ENCODE measurements at places on chromosomes 16 and 17. TPM values are rescaled to one million over a fixed set of nuclear protein-coding genes. Genes with fewer than 3 reads are reported as not detected.

- no peak for DNase-seq
Measured at GRCh38 chr17:75635610-75636202, 2.5 kb downstream of the SMIM5 start.

DNA sequence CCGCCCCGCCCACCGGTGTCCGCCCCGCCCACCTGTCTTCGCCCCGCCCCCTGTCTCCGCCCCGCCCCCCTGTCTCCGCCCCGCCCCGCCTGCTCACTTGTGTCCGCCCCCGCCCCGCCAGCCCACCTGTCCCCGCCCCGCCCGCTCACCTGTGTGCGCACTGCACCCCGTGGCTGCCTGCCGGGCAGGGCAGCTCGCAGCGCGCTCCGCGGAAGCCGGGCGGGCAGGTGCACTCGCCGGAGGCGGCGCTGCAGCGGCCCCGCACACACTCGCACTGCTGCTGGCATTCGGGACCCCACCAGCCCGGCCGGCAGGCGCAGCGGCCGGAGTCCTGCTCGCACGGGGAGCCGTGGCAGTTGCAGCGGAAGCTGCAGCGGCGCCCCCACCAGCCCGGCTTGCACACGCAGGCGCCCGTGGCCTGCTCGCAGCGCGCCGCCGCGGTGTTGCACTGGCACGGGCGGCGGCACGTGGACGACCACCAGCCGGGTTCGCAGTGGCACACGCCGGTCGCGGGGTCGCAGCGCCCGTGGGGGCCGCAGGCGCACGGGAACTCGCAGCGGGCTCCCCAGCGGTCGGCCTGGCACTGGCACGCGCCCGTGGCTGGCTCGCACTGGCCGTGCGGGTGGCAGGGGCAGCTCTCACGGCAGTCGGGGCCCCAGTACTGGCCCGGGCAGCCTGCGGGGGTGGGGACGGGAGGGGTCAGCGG, 2.1 kb downstream of the SCARF1 start:
- peak; percentile 69 for DNase-seq

DNA sequence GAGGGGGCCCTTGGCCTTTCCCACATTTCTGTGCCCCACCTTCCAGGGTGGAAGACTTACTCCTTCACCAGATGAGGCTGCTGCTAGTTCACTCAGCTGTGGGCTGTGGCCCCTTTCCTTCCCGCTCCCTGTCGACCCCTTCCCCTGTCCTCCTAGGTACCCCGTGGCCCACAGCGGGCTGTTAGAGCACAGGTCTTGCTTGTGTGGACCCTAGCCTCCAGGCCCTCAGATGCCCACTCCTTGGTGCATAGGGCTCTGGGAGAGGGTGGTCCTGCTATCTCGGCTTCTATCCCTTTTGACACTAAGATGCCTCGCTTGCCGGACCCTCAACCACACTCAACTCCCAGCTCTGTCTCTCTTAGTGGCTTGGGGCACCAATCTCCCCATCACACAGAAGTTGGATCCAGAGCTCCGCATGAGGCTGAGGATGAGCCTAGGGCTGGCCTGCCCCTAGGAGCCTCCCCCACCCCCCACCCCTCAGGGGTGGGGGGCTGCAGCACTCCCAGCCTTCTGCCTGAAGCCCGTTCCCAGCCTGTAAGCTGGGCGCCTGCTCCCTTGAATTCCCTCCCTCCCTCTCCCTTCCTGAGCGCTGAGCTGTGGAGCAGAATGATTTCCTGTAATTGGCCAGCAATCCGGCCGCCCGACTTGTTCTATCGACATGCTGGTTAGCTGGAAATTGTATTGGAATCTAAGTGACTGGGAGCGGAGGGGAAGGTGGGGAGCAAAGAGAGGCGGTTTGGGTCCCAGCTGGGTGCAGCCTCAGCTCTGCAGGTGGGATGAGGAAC, 30.9 kb downstream of the DCAKD start:
- no peak for DNase-seq

GRCh38 chr17:78736526-78737079, 45.5 kb downstream of the CYTH1 start:
- DNase-seq: no peak

DNA sequence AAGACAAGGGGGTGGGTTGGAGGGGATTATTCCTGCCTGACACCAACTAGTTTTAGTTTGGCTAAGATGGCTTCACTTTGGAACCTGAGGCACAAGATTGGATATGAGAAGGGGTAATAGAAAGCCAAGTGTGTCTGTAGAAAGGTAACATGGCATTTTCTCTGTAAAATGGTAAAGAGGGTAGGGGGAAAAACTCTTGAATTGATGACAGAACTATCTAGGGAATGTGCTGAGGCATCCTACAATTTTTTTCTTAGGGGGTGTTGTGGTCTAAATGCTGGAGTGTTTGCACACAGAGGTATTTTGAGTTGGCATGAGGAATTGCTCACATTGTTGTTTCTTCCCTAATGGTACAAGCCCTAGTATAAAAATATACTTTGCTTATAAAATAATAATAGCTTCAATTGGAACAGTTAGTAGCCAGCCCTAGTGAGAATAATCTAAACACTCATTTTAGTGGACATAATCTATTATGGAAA, 25.8 kb downstream of the YPEL2 start:
- DNase-seq: no peak

DNA sequence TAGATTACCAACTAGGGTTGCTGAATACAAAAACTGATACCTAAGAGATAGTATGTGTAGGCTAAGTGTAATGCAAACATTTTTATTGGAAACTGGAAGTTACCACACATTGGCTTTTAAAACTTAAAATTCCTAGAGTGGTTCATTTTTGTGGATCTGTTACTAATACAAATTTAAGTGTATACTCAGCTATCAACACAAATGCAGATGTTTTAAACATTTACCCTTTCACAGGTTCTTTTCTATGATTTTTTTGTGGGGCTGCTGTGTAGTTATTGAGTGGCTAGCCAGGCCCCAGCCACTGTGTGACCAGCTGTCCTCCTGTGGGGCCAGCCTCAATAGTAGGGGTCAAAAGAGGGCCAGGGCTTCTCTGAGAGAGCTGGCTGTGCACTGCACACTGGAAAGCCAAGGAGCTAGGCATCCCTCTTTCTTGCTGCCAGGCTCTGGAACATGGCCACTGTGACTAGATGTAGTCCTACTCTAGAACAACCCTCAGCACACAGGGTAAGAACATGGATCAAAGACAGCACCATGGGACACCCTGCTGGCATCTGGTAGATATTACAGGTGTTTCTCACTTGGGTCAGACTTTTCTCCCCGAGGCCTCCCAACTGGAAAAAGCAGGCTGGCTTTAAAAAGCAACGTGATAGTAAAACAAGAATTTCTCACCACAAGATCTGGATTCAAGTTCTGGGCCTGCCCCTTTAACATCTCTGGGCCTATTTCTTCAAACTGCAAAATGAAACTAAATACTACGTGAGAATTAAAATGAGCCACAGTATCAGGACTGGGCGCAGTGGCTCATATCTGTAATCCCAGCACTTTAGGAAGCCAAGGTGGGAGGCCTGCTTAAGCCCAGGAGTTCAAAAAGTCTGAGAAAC, 7.3 kb upstream of the VEZF1 start:
- DNase-seq: peak; percentile 48

GRCh38 chr17:83090444-83091256, 11.2 kb downstream of the METRNL start:
- DNase-seq: no peak

The SPIRE2 gene
- 14.7 TPM for total RNA-seq

DNA sequence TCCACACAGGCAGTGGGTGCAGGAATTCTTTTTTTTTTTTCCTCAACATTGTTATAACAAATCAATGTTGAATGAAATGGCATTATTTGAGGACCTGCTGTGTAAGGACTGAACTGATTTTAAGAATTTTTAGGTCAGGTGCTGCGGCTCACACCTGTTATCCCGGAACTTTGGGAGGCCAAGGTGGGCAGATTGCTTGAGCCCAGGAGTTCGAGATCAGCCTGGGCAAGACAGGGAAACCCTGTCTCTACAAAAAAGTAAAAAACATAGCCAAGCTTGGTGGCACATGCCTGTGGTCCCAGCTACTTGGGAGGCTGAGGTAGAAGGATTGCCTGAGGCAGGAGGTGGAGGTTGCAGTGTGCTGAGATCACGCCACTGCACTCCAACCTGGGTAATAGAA, 12.4 kb downstream of the MPRIP start:
- no peak for DNase-seq

- DNase-seq: no peak
Measured at GRCh38 chr17:74960570-74961342, 11.8 kb downstream of the HID1 start.

DNA sequence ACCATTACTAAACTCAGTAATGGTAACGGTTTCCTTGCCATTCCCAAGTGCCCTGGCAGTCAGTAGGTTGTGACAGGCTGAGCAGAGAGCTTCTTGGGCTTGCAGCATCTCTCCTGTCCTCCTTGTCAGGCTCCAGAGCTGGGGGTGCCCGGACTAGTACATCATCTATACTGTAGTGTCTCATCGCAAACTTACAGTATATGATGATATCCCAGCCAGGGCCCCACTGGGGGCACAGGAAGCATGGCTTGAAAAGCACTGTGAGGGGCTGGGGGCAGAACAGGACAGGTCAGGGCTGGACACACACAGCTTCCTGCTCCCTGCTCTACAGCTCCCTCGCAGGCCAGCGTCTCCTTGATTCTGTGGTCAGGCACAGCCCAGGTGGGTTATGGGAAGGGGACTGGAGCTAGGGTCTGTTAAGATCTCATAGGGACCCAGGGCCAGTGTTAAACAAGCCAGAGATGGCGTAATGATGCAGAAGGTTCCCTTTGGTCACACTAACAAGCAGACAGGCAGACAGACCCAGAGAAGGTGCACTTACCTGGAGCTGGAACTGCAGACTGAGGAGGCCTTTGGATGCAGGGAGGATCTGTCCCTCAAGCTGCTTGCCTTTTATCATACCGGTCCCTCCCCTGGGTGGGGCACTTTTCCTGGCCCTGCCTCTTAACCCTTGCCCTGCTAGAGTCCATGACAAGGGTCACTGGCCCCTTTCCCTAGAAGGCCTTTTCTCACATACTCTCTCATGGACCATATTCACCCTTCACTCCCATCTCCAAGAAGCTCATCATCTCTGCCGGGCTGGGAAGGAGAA, 6.8 kb downstream of the ERAL1 start:
- no peak for DNase-seq

The CD300LB gene
- not detected for total RNA-seq

The RASD1 gene
- total RNA-seq: 11.0 TPM

DNA sequence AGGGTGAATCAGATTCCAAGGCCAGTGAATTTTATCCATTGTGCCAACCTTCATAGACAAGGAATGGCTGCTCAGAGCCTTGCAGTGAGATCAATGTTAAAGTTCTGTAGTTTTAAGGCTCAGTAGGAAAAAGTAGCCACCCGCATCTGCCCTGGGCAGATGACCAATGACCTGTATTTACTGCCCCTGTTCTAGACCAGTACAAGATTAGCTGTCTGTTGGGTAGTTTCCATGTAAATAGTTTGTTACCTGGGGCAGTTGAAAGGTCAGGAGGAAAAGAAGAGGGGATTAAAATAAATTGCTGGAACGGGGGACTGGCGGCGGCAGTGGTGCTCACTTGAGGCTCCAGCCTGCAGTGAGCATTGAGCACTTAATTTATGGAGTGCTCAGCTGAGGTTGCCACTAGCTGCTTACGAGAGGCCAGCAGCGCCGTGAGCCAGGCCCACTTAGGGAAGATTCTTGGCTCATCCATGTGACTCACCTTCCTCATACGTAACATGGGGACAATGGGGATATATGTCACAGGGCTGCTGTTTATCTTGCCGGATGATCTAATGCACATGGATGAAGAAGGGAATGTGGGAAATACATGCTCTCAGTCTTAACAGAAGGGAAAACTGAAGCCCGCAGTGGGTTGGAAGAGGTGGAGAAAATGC, 10.7 kb upstream of the NOS2 start:
- no peak for DNase-seq
